ENCODE measurements at places on chromosomes 6 and 20. TPM values are rescaled to one million over a fixed set of nuclear protein-coding genes. Genes with fewer than 3 reads are reported as not detected.

Gene TMEM170B
- polyA plus RNA-seq = 2.3 TPM

Gene KCNK16
- polyA plus RNA-seq = not detected

Gene BCAS1
- 0.24 TPM for polyA plus RNA-seq

Gene HBS1L
- 30.3 TPM for polyA plus RNA-seq

Gene OR2H1
- polyA plus RNA-seq = not detected

Gene RSPH4A
- polyA plus RNA-seq = 0.22 TPM

Gene PEX3
- 4.7 TPM for polyA plus RNA-seq

Gene TAGAP
- 0.43 TPM for polyA plus RNA-seq

Gene NR2E1
- polyA plus RNA-seq = not detected

Gene ULBP2
- not detected for polyA plus RNA-seq

Gene ZC3H12D
- polyA plus RNA-seq = 1.1 TPM

Gene FAM83C
- not detected for polyA plus RNA-seq

Gene RAB44
- polyA plus RNA-seq = 0.11 TPM

Gene C20orf202
- 0.07 TPM for polyA plus RNA-seq

Gene POPDC3
- polyA plus RNA-seq = 0.52 TPM

Gene PTPRT
- 0.04 TPM for polyA plus RNA-seq

Gene C20orf144
- 0.11 TPM for polyA plus RNA-seq

Gene CALHM6
- 11.9 TPM for polyA plus RNA-seq

Gene RIN2
- polyA plus RNA-seq = 15.0 TPM

Gene DZANK1
- polyA plus RNA-seq = 0.92 TPM

Gene OR5V1
- polyA plus RNA-seq = not detected

Gene MRAP2
- polyA plus RNA-seq = 0.56 TPM

Gene HLA-DRB1
- polyA plus RNA-seq = 93.5 TPM

Gene TMEM217
- polyA plus RNA-seq = 2.6 TPM

Gene NCR2
- not detected for polyA plus RNA-seq

Gene MACROD2
- polyA plus RNA-seq = 0.98 TPM

Gene PI3
- polyA plus RNA-seq = not detected

Gene FUT9
- polyA plus RNA-seq = 0.05 TPM

Gene ATP9A
- polyA plus RNA-seq = 10.1 TPM

Gene RIOK1
- polyA plus RNA-seq = 19.9 TPM

Gene WFDC5
- not detected for polyA plus RNA-seq

Gene ULBP1
- 0.22 TPM for polyA plus RNA-seq

Gene DDX43
- polyA plus RNA-seq = 0.86 TPM

Gene TULP1
- polyA plus RNA-seq = not detected

Gene GZF1
- 7.0 TPM for polyA plus RNA-seq

Gene THEMIS
- polyA plus RNA-seq = 0.12 TPM

Gene HM13
- 265 TPM for polyA plus RNA-seq

Gene CLPSL1
- not detected for polyA plus RNA-seq

Gene NHSL1
- 2.1 TPM for polyA plus RNA-seq

Gene CRISP2
- polyA plus RNA-seq = not detected

Gene PAX1
- polyA plus RNA-seq = not detected
